ENCODE measurements at places on chromosomes 6 and 20.

GRCh38 chr6:2917801-2918445, 14.8 kb upstream of the SERPINB9 start:
- DNase-seq: no peak

DNA sequence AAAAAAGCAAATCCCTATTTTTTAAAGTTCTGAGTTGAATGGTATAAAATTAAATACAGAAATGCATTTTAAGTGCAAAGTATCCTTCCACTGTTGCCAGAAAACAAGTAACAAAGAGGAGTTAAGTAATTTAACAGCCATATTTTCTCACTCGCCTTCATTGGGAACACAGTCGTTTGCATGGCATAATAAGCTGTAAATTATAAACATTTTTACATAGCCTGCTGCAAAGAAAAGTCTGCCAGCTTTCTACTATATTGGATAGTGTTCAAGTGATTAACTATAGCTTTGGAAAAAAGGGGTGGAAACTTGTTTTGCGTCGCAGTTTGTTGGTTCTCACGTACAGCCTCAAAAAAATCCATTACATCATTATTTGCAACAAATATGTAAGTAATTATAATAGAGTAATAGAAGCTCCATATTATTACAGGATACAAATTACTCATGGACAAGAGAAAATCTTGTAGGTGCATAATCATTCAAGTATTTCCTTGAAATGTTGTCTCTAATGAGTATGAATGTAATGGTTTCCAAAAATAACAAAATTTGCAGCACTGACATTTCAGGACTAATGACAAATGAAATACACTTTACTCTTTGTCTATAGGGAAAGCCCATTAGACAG, 139.3 kb downstream of the PDSS2 start:
- no peak for DNase-seq

DNA sequence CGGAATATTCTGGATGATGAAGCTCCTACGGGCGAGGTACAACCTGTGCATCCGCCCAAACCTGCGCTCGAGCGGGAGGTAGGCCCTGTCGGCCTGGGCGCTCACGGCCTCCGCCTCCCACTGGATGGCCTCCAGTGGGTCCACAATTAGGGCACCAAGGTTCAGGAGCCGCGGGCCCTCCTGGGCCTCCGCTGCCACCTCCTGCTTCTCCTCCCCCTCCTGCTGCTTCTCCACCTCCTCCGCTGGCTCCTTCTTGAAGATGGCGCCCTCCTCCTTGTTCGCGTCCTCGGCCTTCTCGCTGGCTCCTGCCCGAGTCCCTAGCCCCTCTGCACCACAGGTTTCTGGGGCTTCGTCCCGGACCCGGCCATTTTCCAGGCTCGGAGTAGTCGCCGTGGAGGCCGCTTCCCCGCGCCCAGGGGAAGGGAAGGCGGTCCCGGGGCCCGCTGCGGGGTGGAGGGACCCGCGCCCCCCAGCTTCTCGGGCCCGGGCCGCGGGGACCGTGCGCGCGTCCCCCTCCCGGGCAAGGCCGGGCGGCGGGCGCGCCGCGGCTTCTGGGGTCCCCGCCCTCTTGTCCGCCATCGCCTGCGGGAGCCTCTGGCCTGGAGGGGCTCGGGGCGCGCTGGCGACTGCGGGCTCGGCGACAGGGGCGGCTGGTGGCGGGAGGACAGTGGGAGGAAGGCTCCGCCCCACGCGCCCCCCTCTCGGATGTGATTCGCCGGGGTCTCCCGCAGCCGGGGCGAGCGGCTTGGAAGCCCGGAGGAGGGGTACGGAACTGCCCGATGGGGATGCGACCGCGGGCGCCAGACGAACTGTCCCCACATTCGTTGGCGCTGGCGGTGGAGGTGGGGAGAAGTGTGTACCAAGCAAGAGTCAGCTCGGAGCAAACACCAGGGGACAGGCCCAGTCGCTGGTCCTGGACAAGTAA, 17.6 kb downstream of the PLAGL2 start:
- peak; percentile 44 for DNase-seq

DNA sequence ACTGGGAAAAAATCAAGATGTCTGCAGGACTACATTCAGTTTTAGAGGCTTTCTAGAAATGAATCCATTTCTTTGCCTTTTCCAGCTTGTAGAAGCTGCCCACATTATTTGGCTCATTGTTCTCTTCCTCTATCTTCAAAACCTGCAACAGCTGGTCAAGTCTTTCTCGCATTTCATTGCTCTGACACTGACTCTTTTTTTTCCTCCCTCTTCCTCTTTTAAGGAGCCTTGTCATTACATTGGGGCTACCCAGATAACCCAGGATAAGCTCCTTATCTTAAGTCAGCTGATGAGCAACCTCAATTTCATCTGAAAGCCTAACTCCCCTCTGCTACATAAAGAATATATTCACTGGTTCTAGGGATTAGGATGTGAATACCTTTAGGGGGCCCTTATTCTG, 53.2 kb upstream of the CEP162 start:
- DNase-seq: no peak

- DNase-seq: no peak
Measured at GRCh38 chr6:146056506-146056905, 27.6 kb downstream of the GRM1 start.

DNA sequence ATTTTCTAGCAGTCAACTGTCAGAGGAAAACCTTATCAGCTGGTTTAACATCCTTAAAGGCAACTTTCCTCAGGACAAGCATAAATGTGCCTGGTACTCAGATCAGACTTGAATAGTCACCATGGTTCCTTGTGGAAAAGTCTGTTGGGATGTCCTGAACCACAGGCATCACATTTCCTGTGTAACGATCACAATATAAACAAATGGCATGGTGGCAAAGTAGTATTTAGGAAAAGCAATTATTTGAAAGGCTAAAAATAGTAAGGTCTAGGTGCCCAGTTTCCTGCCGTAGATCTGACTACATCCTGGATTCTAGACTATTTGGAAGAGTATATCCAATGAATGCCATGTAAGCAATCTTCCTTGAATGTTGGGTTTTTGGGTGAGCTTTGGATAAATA, 271.9 kb upstream of the AGPAT4 start:
- DNase-seq: no peak

- DNase-seq: peak; percentile 59
Measured at GRCh38 chr20:39338469-39339376, 376.6 kb downstream of the DHX35 start.

DNA sequence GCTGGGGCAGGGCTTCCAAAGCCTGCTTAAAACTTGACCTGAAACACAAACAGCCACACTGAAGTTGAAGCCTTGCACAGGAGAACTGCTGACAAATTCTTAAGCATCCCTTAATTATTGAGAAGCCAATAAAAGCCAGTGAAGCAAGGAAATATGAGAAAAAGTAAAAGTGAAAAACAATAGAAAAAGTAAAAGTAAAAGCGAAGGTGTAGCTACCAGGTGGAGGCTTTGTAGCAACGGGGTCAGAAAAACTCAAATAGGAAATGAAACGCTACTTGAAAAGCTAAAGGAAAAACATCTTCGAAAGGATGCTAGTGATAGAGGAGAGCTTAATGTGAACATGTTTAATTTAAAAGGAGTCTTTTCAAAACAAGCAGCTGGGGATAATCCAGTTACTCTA, 97.4 kb downstream of the IRF4 start:
- DNase-seq: no peak

- DNase-seq: no peak
Measured at GRCh38 chr20:32478576-32478975, 106.6 kb downstream of the NOL4L start.

GRCh38 chr6:125393449-125393858, 91.7 kb upstream of the HDDC2 start:
- no peak for DNase-seq

GRCh38 chr6:125749865-125750691, 646 bp downstream of the HEY2 start:
- peak; percentile 51 for DNase-seq

DNA sequence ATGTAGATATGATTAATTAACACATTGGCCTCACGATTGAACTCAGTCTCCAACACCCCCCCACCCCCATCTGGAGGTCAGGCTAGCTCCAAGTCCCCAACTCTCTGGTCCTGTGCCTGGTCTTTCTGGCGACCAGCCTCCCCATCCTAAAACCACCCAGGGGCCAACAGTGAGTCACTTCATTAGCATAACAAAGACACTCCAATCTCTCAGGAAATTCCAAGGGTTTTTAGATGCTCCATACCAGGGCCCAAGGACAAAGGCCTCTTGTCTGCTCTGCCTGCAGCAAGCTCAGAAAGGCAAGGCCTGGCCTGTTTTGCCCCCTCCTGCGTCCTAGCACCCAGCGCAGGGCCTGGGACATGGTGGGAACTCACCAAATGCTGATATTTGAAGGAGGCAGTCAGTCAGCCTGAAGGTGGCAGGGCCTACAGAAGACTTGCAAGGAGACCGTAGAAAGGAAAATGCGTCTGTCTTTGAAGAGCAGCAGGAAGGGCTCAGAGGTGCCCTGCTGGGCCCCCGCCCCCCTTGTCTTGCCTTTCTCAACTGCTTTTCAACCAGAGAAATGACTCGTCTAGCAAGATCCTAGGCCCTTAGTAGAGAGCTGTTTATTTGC, 184.7 kb downstream of the CDH4 start:
- DNase-seq: peak; percentile 62

- DNase-seq: no peak
Measured at GRCh38 chr20:53081916-53082863, 110.0 kb downstream of the TSHZ2 start.

DNA sequence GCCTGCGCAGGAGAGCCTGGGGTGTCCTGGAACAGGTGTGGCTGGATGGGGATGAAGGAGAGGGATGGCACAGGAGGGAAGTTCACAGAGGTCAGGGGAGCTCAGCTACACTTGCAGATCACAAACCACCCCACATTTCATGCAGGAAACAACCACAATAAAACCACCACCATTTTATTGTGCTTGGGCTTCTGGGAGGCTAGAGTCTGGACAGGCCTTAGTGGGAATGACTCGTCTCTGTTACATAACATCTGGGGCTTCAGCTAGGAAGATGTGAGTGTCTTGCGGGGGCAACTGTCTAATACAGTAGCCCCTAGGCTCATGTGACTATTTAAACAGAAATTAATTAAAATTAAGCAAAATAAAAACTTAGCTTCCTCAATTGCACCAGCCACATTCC, 33.4 kb downstream of the SNX5 start:
- DNase-seq: no peak

DNA sequence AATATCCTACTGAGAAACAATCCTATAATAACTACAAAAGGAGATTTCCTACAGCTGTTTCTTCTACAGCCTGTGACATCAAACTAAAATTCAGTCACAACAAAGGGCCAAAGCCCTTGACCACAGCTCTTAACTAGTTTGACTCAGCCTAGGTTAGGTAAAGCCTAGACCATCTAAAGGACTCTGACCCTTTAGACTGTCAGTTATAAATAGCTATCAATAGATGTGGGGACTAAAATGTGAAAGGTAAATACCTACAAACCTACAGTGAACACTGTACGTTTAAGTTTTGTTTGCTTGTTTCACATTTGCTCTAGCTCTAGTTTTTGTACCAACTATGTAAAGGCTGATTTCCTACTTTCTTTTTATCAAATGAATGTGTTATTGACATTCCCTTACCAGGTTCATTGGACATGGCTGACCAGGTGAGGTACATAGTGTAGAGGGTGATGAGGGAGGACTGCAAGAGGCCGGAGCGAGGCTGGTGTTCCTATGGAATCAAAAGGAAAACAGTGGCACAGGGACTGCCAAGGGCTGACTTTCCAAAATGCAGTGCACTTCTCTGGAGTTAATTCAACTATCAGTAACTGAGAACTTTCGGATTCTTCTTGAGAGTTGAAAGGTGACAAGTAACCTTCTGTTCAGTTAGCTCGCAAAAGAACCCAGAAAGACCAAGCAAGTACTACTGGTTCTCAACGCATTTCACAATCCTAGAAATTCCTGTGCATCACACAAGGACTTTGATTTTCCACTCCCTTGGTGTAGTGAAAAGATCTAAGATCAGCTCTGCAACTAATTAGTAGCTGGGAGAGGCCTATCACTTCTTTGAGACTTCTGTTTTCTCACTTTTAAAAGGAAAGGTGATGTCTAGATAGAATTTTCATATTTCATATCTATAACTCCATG, 17.2 kb downstream of the SERINC3 start:
- DNase-seq: no peak

GRCh38 chr6:19880066-19880465, 42.9 kb downstream of the ID4 start:
- DNase-seq: no peak

DNA sequence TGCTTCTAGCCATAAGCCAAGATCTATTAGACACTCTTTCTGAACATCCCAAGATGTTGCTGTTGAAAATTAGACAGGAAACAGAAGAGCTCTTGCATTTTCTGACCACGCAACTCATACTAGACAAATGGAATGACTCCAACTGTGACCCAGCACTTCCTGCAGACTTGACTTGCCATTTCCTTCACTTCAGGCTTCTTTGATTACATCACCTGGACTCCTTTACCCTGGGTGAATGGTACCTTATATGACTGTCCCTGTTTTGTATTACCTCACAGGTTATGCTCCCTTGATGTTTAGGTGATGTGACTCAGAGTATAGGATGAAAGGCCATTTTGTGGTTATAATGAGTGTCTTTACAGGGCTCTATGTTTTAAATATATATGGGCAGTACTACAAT, 236.1 kb downstream of the BMP2 start:
- DNase-seq: no peak

GRCh38 chr6:136822046-136822375, 381 bp upstream of the PEX7 start:
- no peak for DNase-seq

GRCh38 chr6:135658481-135658880, 160.9 kb upstream of the AHI1 start:
- DNase-seq: no peak

DNA sequence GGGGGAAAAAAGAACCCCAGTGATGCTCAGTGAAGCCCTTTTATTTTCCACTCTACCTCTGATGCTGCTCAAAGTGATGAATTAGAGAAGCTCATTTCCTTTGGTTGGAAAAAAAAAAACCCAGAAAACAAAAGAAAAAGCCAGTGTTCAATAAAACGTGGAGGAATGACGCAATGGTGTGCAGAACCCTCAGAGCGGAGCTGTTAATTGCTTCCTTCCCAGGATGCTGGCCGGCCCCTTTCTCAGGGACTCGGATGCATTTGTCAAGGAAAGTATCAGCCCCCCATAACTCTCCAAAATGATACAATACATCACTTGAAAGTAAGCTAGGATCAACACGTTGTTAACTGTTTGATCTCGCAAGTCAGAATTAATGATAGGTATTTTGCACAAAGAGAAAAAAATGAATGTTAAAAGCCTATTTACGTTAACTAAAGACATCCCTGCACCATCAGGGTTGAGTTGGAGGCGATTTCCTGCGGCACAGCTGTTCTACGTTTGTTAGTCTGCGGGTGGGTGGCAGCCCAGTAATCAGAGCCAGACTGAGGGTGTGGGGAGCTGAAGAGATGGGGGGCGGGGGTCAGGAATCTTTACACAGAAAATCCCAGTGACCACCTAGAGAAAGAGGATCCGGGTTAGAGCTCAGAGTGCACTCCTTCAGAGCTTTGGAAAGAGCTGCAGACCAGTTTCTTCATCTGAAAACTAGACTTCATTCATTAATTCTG, 132.4 kb downstream of the BMP7 start:
- no peak for DNase-seq
